ENCODE measurements at places on chromosomes 16 and 17.

- DNase-seq, result no peak
Observed at GRCh38 chr16:4487955-4488498, 11.8 kb downstream of the HMOX2 start.

- DNase-seq, result no peak
Observed at GRCh38 chr17:47700471-47701449, 6.8 kb downstream of the TBKBP1 start.

DNA sequence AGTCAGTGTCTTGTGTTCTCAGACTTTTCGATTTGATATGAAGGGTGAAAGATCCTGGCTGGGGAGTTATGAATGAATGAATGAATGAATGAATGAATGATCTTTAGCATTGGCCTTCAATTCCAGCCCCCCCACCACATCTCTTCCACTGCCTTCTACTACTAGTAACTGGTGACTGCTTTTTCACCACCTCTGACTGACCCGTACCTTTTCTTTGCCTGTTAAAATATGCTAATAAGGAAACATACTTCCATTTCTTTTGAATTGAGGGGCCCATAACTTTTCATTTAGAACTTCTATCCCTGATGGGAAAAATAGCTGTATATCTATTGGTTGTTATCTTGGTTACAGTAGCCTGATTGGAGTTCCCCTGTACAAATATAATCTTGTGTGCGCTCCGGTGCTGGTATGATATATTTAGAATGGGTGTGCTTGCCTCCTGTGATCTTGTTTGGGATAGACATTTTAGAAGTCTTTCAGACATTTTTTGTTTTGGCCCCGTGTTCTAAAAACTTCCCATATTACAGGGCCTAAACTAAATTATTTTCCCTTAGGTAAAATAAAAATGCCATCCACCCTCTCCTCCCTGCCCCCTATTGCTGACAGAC lies 3.4 kb downstream of the LYRM1 start:
- DNase-seq, result no peak

- DNase-seq, result no peak
Observed at GRCh38 chr17:31008374-31009041, 37.7 kb downstream of the RNF135 start.

DNA sequence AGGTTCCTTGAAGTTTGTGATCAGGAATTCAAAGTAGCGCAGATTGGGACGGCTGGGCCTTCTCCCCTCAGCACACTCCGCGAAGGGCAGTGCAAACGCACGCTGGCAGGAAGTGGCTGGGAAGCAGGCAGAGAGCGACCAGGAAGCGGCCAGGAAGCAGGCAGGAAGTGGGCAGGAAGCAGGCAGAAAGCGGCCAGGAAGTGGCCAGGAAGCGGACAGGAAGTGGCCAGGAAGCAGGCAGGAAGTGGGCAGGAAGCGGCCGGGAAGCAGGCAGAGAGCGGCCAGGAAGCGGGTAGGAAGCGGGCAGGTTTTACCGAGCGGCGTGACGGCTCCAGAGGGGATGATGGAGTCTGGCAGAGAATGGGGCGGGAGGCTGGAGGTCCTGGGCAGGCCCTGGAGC lies 3.2 kb downstream of the DPEP1 start:
- DNase-seq, result no peak

Data from GDM1 (cell line).